ENCODE measurements at places on chromosomes 13 and 19.
A peak's percentile ranks its signal among the peaks of the same experiment; 100 is the strongest.

- no peak for ATAC-seq
These were observed 146.6 kb upstream of the GJB6 start for GRCh38 chr13:20378721-20379120.

DNA sequence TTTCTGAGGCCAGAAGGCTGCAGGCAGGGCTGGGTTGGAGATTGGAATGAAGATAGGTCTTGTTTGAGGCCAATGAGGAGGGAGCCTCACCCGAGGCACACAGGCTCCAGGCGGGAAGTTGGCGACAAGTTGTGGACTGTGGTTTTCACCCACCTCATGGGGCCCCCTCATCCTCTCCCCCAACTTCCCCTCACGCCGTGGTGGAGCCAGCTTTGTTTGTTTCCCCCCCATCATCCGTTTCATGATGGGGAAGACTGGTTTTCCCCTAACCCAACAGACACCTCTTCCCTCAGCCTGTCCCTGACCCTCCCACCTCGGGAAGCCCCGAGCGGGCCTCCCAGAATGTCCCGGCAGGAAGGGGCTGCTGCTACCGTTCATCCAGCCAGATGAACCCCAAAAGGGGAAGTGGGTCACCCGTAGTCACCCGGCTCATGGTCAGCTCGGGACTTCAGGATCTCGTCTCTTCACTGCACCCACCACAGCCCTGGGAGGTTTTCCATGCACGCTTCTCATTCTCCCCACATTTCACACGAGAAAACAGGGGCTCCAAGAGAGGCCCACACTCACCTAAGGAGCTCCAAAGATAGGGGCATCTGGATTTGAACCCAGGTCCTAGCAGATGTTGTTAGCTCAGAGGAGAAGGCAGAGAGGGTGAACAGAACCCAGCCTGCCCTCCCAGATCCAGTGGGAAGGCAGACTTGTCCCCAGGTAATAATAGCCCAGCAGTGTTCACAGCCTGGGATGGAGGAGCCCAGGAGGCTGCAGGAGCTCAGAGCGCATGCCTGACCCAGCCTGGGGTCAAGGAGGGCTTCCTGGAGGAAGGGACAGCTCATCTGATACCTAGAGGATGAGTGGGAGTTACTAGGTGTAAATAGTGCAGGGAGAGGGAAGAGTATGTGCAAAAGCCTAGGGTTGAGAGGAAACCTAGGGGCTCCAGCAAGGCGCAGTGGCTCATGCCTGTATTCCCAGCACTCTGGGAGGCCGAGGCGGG lies 23.5 kb downstream of the CEACAM16 start:
- no peak for ATAC-seq

GRCh38 chr13:34542321-34542720 lies 399.7 kb upstream of the NBEA start:
- ATAC-seq: no peak

- no peak for ATAC-seq
These were observed 27.4 kb upstream of the CYP4F8 start for GRCh38 chr19:15587663-15588062.

DNA sequence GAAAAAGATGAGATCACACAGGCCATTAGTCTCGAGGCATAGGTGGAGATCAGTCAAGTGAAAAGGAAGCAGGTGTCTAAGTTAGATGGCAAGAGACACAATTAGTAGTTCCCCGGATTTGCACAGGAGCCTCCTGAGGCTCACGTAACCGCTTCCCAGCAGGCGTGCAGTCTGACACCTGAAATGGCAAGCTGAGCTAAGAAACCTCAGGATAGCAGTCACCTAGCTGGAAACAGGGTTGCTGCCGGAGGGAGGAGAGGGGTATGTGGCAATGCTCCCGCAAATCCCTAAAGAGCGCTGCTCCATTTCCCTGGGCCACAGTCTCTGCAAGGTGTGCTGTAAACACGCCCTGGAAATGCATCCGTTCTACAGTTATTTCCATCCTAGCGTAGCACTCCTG lies 1151.0 kb downstream of the DIAPH3 start:
- ATAC-seq: no peak

DNA sequence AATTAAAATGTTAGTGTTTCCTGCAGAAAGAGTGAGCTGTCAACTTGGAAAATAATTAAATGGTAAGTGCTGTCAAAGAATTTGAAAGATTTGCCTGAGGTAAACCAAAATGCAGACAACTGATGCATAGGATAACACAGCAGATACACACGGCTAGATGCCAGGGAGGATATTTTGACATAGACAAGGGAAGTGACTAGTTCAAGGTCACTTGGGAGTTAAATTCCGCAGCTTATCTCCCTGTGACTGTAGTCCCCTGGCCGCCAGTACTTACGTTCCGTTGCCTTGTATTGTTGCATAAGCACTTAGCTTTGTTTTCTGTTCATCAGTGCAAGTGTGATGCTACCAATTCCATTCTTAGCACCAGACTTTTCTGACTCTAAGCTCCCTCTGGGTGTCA lies 247.3 kb upstream of the MAB21L1 start:
- no peak for ATAC-seq

GRCh38 chr19:50341091-50341564 lies 12.0 kb upstream of the KCNC3 start:
- no peak for ATAC-seq

- ATAC-seq: no peak
These were observed 57.7 kb downstream of the CELF5 start for GRCh38 chr19:3282155-3282554.

DNA sequence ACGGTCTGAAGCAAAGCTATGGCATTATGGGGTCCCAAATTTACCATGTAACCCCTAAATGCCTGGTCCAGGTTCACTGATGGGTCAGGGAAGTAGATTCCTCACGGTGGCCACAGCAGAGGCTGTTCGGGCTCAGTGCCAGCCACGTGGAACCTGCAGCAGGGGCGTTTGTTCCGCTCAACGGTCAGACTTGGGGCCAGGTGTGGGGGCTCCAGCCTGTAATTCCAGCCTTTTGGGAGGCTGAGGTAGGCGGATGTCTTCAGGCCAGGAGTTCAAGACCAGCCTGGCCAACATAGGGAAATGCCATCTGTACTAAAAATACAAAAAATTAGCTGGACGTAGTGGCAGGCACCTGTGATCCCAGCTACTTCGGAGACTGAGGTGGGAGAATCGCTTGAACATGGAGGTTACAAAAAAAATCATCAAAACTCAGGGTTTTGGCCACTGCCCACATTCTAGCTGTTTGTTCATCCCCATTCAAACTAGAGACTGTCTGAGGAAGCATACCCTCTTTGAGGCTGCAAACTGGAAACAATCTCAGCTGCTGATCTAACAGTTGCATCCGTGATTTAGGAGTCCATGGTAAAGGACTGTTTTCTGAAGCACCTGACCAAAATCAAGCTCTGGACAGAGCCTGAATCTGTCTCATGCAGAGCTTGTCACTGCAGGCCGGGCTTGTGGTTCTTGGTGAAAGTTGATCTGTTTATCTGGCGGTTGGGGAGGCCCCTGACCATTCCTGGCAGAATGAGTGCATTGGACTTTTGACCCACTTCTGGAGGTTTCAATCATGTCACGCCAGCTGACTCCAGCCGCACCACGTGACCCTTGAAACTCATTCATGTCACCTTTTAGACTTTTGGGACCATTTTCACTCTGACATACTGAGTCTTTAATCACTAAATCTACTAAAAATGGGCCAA lies 30.2 kb upstream of the ZNF331 start:
- no peak for ATAC-seq

DNA sequence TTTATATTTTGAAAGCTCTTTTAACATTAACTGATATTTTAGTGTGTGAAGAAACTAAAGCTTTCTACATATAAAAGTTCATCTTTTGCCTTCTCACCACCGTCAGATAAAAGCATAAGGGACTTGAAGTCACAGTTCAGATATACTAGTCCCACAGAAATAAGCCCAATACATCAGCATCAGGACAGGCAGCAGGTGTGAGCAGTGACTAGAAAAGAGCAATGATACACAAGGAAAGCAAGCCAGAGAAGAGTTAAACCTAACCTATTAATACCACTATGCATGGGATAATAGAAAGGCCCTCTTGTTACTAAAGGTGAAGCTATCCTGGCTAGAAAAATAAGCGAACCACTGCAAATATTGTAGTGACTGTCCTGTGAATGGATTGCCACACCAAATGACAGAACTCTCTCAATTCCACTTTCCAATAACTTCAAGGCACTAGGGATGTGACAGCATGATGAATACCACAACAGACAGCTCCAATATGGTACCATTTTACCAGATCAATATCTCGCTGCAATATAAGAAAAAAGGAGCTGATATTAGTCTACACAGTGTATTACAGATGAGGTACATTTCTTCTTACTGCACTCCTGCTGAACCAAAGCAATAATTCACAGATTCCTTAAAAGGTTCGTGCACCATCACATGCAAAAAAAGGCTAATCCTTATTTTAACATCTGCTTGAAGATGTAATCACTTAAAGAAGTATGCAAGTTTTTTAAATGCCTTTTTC lies 114.1 kb downstream of the DACH1 start:
- peak; percentile 58 for ATAC-seq

GRCh38 chr13:30178976-30179375 lies 128.4 kb downstream of the KATNAL1 start:
- ATAC-seq: no peak

GRCh38 chr13:31670831-31671617 lies 68.3 kb upstream of the RXFP2 start:
- ATAC-seq: no peak

DNA sequence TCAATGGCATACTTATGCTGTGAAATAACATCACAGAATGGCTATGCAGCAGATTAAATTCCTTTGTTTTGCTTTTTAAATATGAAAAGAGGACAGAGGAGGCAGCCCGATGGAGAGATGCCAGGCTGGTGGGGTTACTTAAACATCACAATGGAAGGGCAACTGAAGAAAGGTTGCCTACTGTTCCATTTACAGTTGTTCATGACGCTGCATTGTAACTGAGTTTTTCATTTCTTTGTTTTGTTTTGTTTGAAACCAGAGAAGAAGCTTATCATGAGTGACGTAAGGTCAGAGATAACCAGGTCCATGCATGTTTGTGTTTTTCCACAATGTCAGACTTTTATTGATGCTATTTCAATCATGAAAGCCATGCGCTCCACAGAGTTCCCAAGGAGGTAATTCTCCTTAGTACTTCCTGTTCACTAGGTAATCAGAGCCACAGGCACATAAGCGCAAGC lies 273.8 kb downstream of the LHFPL6 start:
- no peak for ATAC-seq

- peak; percentile 19 for ATAC-seq
These were observed 4.0 kb upstream of the HOOK2 start for GRCh38 chr19:12779162-12779993.

DNA sequence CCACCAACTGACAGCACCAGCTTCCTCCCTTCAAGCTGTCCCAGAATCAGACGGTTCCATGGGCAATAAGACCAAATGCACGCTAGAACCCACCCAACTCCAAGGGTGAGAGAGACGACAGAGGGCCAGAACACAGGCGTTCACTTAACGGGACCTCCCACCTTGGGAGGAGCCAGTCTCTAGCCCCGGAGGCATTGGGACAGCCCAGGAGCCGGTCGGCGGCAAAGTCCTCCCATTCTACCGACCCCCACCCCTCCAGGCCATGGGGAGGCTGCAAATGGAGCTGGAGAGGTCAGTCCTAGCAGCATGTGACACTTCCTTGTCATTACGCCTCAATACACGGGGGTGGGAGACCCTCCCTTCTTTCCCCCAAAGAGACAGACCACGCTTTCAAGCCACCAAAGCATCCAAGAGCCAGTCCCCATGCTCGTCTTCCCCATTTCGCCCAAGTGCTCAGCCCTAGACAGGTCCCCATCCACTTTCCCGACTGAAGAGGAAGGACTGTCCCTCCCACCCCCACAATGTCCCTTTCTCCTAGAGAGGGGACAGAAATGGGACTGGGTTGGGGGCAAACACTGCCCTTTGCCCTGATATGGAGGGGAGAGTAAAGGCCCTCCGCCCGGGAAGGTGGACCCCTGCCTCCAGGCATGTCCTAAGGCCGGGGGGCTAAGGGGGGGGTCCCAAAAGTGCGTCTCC lies 964 bp downstream of the KHSRP start:
- no peak for ATAC-seq

DNA sequence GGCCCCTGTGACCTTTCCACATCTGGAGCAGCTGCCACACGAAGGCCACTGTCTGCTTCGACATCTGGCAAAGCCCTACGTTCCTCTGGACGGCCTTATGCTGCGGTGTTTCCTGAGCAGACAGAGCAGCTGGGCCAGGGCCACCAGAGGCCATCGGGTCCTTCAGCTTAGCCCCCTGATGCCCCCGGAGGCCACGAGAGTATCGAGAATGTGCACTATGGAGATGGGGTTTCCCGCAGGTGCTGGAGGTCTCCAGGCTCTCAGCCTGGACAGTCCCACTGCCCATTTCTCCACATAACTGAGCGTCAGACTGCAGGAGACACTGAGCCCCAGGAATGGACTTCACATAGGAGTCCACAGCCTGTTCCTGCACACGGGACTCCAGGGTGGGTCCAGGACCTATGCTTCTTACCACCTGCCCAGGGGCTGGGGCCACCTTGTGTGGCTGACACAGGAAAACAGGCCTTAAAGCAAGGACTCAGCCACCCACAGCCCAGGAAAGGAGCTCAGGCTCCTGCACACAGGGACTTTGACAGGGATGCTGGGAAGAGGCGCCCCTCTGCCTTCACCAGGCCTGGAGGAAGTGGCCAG lies 80.7 kb downstream of the SLC7A1 start:
- no peak for ATAC-seq

DNA sequence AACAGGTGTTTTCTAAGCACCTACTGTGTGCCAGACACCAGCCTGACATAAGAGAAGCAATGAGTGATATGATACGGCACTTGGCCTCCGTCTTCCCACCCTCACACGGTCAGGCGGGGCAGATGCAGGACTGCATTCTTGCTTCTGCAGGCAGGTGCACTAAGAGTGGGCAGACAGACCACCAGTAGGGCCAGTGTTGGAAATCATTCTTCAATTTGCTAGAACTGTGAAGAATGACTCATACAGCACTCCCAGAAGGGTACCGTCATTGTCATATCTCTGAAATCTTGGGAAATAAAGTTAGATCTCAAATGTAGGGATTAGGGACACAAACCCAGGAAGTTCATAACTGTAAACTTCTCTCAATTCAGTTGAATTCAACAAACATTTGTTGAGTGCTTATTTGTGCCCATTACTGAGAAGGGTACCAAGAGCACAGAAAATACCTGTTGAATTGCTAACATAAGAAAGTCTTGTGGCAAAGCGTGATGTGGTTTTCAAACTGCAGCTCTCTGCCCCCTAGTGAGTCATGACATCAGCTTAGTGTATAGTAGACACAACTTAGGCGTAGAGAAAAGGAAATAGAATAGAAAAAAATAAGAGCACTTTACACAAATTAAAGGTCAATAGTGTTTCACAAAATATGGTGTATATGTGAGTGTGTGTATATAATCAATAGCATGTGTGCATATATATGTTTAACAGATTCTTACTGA lies 76.1 kb downstream of the TEX26 start:
- no peak for ATAC-seq

DNA sequence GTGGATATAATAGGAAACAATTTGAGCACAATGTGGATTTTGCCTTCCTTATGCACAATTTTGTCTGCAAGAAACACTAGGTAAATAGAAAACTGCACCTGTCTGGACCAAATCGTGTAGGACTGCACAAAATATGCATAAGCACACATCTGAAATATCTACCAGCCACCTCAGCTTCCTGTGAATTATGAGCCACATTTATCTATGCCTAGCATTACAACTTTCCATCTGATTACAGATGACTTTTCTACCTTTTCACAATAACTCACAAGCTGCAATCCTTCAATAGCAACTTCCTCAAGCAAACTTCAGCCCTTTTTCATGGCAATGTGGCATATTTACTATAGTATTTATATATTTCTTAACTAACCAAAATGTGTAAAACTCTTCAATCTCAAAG lies 5.7 kb upstream of the RFX2 start:
- no peak for ATAC-seq
